Cerebellum (tissue), 4 donors: ENCODE measurements at places on chromosomes 7 and 10.

DNA sequence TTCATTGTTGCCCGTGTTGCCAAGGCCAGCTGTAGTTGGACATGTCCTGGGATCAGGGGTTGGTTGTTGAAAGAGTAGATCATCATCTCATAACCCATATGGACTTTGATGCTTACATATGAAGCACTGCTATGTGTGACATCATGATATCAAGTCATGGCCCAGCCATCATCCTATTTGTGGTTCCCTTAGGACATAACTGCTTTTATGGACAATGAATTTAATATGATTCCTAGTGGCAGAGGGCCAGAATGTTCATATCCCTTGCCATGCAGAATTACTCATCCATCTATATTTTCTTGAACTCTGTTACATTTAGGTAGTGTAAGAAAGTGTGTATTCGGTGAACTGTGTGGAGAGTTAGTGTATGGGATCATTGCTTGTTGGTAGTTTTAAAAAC, 343.9 kb upstream of the LRGUK start:
- DNase-seq: no peak

- DNase-seq: no peak
Observed at GRCh38 chr10:60238759-60239100, 150.9 kb downstream of the ANK3 start.

DNA sequence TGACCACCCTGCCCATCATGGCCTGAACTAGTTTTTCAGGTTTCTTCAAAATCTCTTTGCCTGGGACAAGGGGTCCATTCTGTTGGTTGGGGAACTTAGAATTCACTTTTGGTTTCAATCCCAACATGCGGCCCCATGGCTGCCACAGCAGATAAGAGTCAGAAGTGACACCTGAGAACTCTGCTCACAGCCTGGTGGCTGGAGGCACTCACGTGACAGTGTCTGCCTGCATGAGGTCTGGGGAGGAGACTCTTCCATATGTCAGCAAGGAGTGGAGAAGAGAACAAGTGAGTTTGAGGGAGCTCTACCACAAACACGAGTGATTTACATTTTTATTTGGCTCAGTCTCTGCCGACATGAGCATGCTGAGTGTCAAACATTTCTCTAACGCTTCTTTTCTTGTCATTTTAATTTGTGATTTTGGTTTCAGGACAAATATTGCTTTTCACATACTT, 370.4 kb downstream of the TNS3 start:
- DNase-seq: no peak

GRCh38 chr10:85593226-85593772, 773.3 kb downstream of the GRID1 start:
- no peak for DNase-seq

DNA sequence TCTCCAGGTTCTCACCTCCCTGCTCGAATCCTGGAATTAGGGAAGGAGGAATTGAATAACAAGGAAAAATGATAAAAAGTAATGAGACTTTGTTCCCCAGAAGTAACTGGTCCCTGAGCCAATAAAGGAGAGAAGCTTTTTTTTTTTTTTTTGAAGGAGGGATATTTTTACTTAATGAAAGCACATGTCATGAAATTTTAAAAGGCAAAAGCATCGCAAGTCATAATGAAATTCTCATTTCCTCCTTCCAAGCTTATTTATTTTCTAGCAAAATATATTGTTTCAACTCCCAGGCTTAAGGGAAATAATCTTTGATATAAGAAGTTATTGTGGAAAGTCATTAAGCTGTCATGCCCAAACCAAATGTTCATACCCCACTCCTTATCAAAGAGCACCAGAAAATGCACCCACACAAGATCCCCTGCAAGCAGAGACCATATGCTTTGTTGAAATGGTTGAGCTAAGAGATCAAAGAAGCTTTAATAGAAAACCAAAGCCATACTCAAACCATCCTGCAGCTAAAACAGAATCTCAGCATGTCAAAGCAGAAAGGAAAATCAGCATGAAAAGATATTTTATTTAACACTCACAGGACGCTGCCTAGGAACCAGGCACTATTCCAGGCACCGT, 16.7 kb upstream of the ABCC2 start:
- no peak for DNase-seq

DNA sequence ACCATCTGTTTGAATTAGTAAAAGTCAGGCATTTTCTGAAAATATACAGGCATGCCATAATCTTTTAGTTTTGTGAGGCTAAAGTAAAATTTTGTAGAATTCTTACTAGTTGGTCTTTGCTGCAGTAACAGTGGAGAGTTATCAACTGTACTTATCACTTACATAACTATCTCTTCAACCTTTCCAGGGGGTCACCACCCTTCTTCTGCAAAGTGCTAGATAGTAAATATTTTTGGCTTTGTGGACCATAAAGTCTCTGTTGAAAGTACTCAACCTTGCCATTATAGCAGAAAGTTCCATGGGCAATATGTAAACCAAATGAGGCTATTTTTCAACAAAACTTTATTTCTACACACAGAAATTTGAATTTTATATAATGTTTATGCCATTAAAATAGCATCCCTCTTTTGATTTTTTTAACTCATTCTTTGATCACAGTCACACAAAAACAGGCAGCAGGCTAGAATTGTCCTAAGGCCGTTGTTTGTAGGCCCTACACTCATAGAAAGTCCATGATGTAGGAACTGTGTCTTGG, 59.5 kb upstream of the KLF6 start:
- DNase-seq: no peak

DNA sequence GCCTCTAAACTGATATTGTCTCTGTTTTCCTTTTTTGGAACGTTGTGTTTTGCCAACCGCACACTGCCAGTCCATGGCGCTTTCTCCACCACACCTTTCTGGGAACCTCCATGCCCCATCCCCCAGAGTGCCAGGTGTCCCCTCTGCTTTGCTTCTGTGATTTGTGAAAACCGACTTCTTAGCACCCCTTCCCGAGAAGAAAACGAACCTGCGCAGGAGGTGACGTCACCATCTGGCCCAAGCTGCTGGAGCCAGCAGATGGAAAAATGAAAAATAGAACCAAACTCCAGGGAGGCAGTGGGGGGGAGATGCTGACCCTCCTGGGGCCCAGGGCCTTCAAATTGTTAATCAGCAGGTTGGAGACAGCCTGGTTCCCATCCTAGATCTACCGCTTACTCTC, 103.8 kb downstream of the HTR5A start:
- DNase-seq: peak; percentile 68

GRCh38 chr10:132444877-132445351, 47.9 kb downstream of the PWWP2B start:
- no peak for DNase-seq

GRCh38 chr7:300048-300447, 10.1 kb downstream of the FOXL3 start:
- no peak for DNase-seq

DNA sequence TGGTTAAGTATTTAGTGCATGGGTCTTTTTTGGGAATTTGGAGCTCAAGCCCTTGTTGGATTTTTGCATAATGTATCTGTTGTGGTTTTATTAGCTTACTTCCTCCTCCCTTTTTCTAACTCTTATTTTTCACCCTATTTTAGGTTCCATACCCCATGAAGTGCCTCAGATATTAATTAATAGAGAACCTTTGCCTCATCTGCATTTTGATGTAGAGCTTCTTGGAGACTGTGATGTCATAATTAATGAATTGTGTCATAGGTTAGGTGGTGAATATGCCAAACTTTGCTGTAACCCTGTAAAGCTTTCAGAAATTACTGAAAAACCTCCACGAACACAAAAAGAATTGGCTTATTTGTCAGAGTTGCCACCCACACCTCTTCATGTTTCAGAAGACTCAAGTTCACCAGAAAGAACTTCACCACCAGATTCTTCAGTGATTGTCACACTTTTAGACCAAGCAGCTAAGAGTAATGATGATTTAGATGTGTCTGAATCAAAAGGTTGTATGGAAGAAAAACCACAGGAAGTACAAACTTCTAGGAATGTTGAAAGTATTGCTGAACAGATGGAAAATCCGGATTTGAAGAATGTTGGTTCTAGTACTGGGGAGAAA, 28.0 kb downstream of the SIRT1 start:
- no peak for DNase-seq

DNA sequence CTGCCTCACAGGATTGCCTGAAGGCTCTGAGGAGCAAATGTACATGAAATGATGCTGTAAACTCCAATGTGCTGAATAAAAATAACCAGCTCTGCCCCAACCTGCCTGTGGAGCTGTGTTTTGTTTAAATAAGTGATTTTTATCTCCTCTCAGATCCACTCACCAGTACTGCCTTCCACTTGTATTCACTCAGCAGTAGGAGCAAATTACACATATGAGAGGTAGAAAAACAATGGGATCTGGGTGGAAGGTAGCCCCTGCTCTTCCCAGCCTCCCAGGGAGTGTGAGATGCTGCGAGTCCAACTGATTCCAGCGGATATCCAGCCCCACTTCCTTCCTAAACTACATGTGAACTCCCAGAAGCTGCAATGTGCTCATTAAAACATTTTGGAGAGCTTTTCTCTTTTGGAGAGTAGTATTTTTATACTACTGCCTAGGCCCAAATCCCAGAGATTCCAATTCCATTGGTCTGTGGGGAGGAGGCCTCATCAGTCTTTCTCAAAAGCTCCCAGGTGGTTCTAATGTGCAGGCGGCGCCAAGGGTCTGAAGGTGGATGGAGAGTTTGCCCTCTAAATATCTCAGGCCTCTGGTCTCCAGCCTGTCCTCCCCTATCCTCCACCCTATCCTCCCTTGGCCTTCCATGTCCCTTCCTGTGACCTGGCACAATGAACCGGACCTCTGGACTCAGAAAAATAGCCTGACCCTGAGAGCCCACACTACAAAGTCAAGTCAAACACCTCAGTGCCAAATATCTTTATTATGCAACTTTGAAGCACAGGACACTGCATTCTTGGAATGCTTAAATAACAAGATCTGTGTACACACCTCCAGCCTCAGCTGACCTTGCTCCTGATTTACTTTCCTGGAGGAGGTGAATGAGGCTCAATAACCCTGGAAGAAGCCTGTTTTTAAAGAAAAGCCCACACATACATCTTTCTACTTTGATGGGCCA, 46.2 kb downstream of the CPVL start:
- no peak for DNase-seq

- no peak for DNase-seq
Observed at GRCh38 chr7:50400114-50400513, 50.0 kb downstream of the FIGNL1 start.

DNA sequence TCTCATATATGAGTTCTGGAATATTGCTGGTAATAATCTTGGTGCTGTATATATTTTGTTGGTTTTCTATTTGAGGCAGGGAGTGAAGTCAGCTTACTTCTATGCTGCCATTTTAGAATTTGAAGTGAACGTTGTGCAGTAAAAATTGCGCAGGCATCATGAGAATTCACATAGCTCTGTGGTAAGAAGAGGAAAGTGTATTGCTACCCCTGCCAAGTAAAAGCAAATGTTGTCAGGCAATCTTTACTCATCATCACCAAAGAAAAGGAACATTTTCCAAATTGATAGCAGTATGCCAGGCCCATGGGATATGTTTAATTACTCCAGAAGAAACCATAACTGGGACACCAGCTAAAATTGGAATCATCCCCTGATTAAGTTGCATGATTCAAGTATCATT, 13.4 kb downstream of the FEZF1 start:
- DNase-seq: no peak

DNA sequence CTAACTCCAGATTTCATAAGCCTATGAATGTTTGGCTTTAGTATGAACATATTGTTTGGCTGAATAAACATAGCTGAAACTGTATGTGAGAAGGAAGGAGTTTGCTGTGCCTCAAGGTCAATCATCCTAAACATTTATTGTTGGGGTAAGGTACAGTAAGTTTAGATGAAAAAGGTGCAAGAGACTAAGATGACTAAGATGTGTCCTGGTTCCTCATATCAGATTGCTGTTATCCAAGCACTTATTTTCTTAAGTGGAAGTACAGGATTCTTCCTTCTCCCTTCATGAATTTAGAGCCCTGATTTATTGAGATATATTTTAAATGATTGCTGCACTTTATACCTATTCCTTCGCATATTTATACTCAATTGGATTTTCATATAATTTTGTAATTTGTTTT, 12.2 kb downstream of the MDFIC start:
- DNase-seq: no peak

DNA sequence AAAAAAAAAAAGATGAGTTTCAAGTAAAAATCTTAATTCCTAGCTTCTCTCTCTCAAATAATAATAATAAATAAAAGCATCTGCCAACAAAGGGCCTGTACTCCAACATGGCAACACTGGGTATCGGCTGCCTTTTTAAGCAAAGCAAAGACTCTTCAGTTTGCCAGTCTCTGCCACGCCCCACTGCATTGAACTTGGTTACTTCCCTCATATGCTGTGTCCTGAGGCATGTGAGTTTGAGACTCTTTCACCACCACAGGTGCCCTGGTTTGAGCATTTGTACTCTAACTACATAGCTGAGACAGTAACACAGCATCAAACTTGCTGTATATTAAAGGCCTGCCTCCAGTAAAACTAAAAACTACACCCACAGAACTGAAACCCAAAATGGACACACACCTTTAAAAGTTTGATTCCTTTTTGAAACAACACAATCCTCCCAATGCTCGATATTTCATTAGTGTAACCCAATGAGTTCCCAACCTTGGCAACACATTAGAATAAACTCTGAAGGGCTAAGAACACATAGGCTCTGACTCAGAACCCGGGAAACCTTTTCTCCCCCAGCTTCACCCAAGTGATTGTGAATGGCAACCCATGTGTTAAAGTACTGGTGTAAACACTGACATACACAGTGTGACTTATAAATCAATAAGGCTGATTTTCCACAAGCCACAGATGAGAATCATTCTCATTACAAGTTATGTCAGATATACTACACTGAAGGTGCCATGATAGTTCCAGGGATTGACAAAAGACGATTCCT, 12.0 kb downstream of the JAZF1 start:
- no peak for DNase-seq

GRCh38 chr7:149310113-149310836, 48.3 kb downstream of the ZNF783 start:
- DNase-seq: no peak

DNA sequence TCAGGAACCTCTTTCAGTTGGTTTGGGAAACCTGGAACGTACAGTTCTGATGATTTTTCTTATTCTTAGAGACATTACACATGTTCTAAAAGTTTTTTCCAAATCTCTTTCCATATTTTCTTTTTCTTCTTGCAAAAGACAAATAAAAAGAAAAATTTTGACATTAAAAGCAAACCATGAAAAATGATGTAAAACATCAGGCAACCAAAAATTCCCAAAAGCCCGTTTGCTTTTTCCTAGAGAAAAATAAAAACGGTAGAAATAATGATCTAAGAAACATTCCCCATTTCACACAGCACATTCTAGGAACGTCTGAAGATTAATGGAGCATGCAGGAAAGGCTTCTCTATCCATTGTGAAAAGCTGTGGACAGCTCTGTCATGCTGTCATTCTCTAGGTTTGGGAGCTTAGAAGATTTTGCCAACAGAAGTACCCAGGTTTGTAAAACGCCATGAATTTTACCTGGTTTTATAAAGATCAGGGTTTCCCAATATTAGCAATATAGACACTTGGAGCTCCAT, 11.2 kb upstream of the PRTFDC1 start:
- no peak for DNase-seq

DNA sequence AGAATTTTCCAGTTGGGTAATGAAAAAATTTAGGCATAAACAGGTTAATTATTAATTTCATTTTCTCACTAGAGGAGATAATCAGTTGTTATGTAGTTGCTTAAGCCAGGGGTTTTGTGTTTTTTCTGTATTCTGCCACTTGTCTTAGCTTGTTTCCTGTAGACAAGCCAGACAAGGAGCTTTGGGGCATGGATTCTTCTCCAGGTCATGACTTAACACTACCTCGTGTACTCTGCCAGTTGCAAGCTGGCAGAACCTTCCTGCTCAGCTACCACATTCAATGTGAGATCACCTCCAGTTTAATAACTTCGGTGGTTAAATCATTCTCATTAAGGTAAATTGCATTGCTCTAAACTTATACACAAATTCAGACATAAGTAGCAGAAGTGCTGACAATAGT, 1.8 kb downstream of the CCM2 start:
- no peak for DNase-seq
